ENCODE measurements at places on chromosomes 7 and 10.

- no peak for DNase-seq
Measured at GRCh38 chr10:125940515-125940914, 44.2 kb downstream of the FANK1 start.

GRCh38 chr7:115008465-115009114 is 86.7 kb downstream of the MDFIC start:
- DNase-seq: no peak

DNA sequence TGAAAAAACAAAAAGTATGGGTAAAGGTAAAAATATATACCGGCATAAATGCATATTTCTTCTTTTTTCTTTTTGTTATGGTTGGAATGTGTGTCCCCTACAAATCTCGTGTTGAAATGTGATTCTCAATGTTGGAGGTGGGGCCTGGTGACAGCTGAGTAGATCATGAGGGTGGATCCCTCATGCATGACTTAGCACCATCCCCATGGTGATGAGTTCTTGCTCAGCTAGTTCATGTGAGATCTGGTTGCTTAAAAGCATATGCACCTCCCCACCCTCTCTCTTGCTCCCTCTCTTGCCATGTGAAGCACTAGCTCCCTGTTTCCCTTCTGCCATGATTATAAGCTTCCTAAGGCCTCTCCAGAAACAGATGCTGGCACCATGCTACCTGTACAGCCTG is 93.3 kb downstream of the HYCC1 start:
- DNase-seq: no peak

- DNase-seq: no peak
Measured at GRCh38 chr7:140237390-140237789, 60.6 kb upstream of the KDM7A start.

DNA sequence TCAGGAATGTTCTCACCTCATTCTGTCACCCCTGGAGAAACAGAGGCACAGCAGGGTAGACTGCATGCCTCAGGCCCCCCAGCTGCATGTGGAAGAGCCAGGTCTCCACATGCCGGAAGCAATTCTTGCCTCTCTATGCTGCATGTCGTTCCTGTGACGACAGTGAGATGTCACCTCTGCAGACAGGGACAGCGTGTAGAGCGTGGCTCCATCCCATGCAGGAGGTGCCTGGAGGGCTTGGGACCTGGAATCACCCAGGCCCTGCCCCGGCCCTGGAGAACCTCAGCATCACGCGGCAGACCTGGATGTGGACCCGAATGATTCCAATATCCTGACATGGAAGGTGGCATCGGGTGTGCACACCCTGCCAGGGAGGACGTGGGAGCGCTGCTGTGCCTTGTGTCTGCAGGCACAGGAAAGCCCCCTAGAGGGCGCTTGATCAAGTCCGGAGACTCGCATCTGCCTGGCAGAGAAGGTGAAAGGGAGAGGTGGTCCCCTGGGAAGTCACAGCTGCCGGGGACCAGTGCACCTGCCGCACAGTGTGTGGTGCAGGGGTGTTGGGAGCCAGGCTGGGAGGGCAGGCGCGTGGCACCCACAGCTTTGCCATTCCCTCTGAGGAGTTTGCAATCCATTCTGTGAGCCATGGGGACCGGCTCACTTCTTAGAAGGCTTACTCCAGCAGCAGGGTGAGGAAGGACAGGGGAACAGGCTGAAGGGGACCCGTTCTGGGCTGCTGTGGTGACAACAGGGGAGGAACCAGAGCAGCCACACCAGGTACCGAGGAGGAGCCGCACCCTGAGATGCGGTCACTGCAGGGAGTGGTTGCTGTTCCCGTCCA is 45.3 kb upstream of the EN2 start:
- DNase-seq: peak; percentile 38

DNA sequence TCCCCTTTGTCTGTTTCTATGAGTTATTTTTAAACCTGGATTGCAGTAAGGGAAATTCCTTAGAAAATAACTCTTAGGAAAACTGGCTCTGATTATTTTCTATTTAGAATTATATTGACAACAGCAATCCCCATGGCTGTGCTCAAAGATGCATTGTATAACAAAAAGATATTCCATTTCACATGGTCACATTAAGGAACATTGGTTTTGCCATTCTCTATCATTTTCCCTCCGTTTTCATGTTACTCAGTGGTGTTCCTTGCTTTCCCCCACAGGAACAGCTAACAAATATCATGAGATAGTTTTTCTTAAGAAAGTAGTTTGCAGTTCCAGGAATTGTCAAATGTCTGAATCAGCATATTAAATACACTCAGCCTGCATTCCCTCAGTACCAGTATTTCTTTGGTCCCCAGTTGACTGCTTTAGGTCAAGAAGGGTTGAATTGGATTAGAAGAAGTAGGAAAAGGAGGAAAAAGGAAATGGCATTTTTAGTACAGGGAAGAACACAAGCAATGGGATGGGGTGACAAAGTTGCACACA is 436.7 kb downstream of the TNS3 start:
- no peak for DNase-seq

DNA sequence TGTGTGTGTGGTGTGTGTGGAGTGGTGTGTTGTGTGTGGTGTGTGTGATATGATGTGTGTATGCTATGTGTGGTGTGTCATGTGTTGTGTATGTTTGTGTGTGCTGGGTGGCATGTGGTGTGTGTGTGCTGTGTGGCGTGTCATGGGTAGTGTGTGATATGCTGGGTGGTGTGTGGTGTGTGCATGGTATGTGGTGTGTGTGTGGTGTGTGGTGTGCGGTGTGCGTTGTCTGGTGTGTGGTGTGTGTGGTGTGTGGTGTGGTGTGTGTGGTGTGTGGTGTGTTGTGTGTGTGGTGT is 37.5 kb upstream of the DNAJB6 start:
- DNase-seq: no peak

DNA sequence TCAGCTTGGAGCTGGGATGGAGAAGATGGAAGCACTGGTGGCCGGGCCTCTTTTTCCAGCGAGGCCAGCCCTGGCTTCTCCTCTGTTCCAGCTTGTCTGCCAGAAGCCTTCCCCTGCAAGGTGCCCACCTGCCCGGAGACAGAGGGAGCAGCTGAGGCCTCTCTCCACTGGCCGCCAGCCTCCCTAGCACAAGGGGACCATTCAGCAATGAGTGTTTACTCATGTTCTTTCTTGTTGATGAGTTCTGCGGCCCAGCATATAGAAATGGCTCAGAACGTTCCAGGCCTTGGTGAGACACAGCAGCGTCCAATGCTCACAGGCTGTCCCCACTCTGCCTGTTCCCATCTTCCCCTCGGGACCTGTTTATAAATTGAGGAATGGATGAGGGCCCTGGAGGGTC is 47.3 kb downstream of the CHST3 start:
- DNase-seq: no peak

DNA sequence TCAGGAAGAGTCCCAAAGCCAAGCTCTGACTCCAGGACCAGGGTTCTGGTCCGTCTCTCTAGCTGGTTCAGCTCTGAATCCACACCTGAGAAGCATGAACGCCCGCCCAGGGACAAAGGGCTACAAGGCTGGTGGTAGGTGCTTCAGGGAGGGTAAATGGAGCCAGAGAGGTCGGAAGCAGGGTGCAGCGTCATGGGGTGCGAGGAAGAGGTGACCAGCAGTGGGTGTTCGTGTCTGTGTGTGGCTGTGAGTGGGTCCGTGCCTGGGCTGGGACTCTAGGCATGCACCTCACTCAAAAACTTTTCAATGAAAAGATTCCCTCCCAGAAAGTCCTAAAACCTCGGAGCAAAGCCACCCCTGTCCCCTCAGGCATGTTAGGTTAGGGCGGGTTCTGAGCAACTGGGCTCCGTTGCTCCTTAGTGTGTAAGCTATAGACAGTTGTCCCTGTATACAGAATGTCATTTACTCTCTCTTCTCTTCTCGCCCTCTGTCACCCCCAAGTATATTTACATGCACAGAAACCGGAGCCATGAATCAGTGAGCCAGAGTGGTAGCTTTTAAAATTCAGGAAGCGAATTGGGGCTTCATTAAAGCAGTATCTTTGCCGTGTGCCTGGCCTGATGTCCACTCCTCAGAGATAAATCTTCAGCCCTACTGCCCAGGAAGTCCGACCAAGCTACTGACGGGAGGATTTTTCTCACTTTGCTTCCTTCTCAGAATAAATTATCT is 12.3 kb upstream of the GATA3 start:
- DNase-seq: no peak

GRCh38 chr7:94623820-94624219 is 32.1 kb downstream of the SGCE start:
- no peak for DNase-seq

DNA sequence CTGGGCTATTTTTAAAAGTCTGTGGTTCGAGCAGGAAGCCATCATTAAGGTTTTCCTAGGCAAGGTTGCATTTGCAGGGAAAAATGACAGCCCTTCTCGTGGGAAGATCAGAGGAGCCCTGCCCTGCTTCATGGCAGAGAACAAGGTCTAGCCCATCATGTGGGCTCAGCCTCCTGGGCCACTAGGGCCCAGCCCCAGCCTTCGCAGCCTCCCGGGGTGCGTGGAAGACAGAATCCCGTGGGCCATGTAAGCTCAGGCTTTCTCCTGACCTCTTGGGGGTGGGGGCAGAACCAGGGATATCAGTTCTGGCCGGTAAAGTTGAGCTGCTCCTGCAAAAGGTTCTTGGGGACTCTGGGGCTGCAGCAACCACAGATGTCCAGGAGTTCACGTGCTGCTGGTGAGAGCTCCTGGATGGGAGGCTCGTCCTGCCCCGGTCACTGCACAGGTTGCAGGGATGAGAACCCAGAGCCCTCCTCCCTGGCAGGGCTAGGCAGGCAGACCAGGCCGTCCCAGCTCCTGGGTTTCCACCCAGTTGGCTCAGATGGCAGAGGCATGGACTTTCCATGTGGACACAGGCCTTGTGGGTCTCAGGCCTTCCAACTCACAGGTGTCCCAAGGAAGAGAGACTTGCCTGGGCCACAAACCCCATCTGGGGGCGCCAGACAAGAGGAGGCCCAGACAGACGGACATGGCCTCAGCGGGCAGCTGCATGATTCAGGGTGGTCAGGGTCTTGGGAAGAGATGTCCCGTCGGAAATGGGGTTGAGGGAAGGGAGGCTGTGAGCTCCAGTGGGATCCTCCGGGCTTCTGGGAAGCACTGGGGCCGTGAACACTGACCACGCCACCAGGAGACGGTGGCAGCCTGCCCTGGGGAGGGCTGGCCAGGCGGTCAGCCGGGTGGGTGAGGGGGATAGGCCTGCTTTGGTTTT is 126.2 kb downstream of the NEURL1 start:
- no peak for DNase-seq

DNA sequence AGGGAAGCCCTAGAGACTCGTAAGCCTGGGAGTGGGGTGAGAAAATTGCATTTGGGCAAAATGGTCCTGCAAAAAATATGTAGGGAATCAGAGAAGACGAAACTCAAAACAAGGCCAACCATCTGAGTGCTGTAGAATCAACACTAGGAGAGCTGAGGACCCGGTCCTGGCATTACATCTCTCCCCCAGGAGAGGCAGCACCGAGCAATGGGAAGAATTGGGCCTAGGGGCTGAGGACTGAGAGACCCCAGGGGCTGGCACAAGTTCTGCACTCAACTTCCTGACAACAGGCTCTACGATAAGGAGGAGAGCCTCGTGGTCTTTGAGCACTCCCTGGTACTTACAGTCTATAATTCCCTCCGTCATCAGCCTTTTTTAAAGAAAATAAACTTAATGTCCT is 47.6 kb downstream of the BPGM start:
- DNase-seq: no peak

DNA sequence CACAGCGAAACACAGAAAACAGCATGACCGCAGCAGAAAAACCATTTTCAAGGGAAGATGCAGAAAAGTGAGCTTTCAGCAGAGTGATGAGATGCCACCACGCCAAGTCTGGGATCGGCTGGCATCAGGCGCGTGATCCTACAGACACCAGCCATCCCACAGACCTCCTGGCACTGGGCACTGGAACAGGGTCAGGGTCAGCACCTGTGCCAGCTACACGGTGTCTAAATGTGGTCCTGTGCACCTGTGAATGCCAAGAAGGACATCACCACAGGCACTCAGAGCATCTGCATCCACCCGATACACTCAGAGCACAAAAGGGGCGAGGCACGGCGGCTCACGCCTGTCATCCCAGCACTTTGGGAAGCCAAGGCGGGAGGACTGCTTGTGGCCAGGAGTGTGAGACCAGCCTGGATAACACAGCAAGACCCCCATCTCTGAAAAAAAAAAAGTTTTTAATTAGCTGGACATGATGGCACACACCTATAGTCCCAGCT is 31.5 kb downstream of the STK32C start:
- no peak for DNase-seq

GRCh38 chr7:72097226-72097625 is 314.9 kb downstream of the CALN1 start:
- DNase-seq: no peak

- no peak for DNase-seq
Measured at GRCh38 chr7:158366346-158366745, 221.3 kb downstream of the PTPRN2 start.

GRCh38 chr7:26858735-26859134 is 5.7 kb downstream of the SKAP2 start:
- DNase-seq: no peak

DNA sequence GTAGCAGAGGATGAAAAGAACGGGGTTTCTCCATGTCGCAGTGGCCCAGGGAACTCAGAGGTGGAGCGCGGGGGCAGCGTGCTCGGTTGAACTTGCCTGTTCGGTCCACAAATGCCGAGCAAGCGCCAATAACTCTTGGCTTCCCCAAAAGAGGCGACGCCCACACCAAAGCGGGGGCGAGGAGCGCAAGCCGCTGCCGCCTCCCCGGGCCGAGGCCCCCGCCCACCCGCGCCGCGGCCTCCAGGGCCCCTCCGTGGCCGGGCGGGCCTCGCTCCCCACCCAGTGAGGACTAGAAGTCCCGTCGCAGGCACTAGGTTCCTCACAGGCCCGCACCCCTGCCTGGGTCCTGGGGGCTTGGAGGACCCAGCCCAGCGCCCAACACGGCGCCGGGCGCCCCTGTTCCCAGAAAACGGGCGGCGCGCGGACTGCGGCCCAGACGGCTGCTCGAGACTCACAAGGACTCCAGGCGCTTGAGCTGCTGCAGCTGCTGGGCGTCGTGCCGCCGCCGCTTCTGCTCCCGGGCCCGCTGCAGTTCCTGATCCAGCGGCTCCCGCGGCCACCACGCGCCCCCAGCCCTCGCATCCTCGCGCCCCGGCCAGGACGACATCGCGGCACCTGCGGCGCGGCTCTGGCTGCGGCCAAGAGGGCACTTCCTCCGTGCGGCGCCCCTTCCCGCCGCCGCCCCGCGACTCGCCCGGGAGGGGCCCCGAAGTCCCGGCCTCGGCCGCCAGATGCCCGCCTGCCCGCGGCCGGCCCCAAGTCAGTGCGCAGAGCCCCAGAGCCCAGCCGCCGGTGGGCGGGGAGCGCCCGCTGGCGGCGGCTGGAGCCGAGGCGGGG is 14.6 kb upstream of the FKBP9 start:
- DNase-seq: peak; percentile 64

- DNase-seq: no peak
Measured at GRCh38 chr7:31982962-31983361, 87.2 kb downstream of the PDE1C start.

DNA sequence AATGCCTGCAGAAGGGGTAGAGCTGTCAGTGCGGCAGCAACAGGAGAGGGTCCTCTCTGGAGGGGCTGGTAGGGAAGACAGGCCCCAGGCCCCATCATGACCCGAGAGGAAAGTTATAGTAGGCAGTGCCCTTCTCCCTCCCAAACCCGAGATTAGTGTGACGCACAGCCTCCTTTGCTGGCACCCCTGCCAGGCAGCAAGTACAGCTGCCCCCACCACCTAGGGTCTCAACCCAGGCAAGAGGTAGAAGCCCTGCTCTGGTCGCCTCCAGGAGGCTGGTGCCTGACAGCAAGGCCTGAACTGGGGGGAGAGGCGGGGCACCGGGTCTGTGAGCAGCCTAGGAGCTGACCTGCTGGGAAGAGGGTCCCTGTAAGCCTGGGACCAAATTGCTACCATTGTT is 15.5 kb downstream of the LOXL4 start:
- no peak for DNase-seq

Data from kidney capillary endothelial cell (primary cell).